ENCODE measurements at places on chromosomes 7 and 10.

DNA sequence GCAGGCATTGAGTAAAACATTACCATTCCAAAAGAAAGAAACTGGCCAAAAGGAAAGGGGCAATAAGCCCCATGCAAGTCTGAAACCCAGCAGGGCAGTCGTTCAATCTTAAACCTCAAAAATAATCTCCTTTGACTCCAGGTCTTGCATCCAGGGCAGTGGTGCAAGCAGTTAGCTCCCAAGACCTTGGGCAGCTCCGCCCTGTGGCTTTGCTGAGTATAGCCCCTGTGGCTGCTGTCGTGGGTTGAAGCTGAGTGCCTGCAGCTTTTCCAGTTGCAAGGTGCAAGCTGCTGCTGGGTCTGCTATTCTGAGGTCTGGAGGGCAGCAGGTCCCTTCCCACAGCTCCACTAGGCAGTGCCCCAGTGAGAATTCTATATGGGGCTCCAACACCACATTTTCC, 580.1 kb upstream of the AUTS2 start:
- DNase-seq = no peak

GRCh38 chr10:76736815-76737618, 900.6 kb downstream of the KCNMA1 start:
- no peak for DNase-seq

DNA sequence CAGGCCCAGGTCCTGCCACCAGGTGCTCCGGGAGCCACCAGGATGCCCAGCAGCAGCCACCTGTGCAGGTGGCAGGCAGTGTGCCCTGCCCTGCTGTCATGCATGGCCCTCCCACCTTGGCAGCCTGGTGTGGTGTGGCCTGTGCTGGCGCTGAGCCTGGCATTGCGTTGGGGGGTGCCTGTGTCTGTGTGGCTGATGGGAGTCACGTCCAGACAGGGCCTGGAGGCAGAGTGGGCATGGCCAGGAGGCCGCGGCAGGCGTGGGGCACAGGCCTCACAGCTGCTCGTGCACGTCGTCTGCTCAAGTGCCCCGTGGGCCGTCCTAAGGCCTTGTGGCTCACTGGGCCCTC, 8.7 kb downstream of the TTYH3 start:
- DNase-seq = no peak

- peak; percentile 6 for DNase-seq
These were observed 138.3 kb upstream of the KLF14 start for GRCh38 chr7:130872341-130872740.

DNA sequence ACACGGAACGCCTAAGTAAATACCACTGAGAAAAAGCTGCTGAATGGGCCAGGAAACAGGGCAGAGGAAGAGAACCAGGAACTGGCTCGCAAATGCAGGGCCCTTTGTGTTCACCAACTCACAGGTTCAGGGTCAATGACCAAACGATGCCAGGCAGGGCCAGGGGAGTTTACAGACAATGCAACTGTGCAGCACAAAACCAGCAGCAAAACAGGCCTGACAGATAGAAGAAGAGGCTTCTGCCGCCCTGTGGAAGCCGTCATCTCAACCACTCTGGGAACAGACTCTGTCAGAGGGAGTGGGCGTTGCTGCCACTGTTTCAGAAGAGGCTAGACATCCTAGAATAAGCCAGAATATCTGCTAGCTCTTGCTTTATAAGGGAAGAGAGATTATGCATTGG, 117.9 kb downstream of the KMT2E start:
- DNase-seq = no peak

DNA sequence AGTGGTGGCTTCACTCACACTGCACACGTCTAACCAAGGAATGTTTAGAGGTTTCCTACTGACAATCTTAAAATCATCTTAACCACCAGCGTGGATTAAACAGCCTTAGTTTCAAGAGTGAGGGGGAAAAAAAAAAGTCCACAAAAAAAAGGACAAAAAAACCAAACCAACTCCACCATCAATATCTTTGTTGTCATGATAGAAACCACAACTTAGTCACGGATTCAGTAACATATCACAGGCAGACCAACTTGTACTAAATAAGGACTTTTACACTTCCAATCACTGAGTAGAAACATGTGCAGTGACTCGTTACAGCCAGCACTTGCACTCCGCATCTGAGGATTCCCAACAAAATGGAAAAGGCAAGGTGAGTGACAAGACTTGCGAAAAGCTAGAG, 46.5 kb downstream of the FAM171A1 start:
- DNase-seq = peak; percentile 32

DNA sequence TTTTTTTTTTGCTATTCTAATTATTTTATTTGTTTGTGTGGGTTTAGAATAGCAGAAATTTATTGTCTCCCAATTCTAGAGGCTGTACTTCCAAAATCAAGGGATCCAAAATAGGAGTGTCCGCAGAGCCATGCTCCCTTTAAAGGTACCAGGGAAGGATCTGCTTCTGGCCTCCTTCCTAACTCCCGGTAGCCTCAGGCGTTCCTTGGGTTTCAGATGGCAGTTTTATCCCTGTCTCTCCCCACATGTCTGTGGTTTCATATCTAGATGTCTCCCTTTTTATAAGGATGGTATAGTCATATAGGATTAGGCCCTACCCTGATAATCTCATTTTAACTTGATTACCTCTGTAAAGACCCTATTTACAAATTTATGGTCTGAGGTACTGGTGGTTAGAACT, 48.4 kb downstream of the BMPR1A start:
- no peak for DNase-seq
